ENCODE measurements at places on chromosomes 11 and 22.

DNA sequence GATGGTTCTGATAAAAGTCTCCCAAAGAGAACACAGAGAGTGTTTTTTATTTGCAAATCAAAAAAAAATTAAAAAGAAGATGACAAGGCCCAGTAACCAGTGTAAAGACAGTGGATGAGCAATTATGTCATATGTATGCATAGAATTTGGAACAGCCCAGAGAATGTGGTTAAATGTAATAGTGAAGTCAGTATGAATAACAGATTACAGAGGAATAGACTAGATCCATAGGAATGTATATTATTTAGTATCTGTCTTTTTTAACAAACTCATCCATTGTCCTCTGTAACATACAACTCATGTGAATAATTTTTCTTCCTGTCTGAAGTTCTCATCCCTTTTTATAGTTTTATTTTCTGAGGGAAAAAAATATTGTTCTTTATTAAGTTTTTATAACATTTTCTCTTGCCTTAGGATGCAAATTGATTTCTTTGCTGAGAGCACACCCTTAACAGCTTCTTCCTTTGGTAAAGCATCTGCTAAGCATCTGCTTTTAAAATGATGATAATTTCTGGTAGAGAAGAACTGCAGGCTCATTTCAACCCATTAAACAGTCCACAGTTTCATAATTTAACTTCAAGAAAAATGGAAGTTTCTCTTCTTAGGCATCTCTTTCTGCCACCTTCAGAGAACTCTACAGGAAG is 266.5 kb upstream of the MTNR1B start:
- no peak for DNase-seq

DNA sequence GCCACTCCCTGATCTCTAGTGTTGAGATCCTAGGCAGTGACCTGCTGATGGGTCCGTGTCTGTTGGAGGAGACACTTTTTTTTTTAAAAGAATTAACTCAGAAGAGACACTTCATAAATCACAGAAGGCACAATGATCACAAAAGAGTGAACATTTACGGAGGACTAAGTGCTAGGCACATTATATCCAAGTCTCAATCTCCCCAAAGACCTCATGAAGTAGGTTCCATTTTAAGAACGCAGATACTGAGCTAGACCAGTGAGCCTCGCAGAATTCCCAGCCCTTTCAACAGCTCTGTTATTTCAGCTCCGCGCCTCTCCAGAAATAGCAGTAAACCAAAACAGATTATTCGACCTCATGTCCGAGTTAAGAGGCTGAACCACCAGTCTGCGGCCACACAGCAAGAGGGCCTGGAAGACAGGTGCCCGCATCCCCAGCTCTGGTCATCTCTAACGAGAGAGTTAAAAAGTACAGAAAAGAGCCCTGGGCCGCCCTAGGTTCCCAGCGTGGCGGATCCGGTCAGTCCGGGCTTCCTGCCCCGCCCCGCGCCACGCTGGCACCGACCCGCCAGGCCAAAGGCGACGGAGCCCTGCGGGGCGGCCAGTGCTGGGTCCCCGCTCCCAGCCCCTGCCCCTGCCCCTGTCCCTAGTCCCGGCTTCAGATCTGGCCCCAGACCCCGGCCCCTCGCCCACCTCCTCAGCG is 612 bp downstream of the XBP1 start:
- DNase-seq = peak; percentile 30

DNA sequence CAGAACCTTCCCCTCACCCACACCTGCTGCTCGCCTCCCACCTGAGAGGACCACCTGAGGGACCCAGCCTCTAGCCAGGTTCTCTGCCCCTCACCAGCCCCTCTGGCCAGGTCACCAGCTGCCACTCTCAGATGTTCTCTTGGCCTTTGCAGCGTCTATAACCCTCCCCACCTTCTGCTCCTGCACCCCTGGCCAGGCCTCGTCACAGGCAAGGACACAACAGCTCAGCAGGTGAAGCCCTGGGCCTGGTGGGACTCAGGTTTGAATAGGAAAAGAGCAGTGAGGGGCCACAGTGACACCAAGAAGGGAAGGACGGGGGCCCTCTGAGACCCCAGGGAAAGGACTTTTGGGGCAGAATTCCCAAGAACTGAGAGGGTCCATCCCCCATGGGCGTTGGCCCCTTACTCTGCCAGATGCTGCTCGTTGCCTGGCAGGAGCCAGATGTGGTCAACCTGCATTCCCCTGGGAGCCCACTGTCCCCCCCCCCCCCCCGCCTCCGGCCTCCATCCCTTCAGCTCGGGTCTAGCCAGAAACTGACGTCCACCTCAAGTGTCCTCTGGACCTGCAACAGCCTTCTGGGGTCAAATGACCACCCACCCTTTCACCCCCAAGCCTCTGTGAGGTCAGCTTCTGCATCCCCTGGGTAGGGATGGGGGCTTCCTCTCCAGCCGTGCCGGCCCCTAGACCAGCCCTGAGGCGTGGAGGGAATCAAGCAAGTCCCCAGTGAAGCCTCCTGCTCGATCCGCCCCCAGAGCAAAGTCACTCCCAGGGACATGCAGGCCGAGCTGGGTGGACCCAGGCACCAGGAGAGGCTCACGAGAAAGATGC is 28.7 kb downstream of the SBF1 start:
- DNase-seq = no peak

GRCh38 chr11:47861728-47862127 is 13.6 kb upstream of the NUP160 start:
- DNase-seq = no peak

GRCh38 chr11:74321487-74322188 is 10.2 kb upstream of the P4HA3 start:
- peak; percentile 15 for DNase-seq

GRCh38 chr11:106988151-106989077 is 29.9 kb downstream of the GUCY1A2 start:
- DNase-seq = no peak

DNA sequence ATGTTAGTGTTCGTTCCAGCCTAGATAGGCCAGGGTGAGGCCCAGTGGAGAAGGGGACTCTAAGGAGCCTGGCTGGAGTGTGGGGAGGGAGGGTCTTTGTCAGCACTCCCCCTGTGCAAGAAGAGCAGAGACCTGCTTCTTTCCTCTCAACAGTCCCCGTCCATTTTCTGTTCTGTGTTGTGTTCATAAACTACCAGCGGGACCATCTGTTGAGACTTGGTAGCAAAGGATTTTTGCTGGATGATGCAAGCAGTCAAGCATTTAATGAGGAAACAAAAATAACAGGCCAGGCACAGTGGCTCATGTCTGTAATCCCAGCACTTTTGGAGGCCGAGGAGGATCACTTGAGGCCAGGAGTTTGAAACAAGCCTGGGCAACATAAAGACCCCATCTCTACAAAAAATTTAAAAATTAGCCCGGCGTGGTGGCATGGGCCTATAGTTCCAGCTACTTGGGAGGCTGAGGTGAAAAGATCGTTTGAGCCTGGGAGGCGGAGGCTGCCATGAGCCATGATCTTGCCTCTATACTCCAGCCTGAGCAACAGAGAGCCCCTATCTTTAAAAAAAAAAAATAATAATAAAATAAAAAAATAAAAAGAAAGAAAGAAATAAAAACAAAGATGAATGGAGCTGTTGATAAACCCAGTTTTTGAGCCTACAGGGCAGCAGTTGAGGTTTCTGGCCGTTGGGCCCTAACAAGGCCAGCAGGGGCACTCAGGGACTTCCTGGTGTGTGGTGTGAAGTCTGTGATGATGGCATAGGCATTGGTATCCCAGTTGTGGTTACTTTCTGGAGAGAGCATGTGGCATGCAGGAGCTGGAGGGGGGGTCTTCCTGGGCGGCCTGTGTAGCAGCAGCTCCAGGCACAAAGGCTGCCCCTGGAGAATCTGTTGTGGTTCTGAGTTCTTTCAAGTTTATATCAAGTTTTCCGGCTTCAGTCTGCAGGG is 1.7 kb upstream of the TXNRD2 start:
- DNase-seq = no peak

- DNase-seq = no peak
Measured at GRCh38 chr11:126815111-126815510, 185.5 kb downstream of the KIRREL3 start.

GRCh38 chr11:119192111-119192510 is 6.8 kb downstream of the NHERF4 start:
- DNase-seq = no peak

DNA sequence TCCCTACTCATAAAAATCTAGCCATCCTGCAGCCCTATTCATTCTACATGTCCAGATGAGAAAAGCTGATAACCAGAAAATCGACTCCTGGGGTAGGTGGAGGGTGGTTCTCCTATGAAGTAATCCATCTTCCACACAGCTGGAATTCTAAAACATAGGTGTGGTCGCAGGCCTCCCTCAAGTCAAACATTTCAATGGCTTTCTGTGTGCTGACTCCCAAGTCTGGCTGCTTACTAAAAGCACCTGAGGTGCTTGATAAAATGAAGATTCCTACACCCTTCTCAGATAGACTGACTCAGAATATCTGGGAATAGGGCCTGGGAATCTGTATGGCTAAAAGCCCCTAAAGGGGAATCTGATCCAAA is 26.1 kb downstream of the IRAG1 start:
- no peak for DNase-seq

DNA sequence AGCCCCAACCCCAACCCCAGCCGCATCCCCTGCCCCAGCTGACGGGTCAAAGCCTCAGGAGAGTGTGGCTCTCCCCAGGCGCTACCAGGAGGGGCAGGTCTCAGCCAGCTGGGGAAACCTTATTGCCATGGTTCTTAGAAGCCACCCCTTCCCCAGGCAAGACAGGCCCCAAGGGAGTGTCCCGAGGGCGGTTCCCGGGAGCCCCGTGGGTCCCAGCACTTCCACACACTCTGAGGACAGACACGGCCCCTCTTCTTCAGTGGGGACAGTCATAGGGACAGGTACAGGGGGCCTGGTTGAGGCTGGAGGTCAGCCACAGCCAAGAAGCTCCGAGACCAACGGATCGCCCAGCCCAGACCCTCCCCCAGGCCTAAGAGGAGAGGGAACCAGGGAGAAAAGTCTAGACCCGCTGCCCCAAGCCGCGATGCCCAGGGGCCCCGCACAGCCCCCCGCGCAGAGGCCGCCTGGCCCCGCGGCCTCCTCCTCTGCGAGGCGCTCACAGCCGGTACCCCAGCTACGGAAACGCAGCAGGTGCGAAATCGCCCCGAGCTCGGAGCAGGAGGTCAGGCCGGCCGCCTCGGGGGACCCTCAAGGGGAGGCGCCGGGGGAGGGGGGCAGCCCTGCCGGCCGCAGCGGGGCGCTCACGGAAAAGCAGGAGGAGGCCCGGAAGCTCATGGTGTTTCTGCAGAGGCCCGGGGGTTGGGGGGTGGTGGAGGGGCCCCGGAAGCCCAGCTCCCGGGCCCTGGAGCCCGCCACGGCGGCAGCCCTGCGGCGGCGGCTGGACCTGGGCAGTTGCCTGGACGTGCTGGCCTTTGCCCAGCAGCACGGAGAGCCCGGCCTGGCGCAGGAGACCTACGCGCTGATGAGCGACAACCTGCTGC is 2.6 kb downstream of the KLHDC7B start:
- DNase-seq = no peak

GRCh38 chr11:61173456-61173855 is 12.2 kb upstream of the VPS37C start:
- no peak for DNase-seq

DNA sequence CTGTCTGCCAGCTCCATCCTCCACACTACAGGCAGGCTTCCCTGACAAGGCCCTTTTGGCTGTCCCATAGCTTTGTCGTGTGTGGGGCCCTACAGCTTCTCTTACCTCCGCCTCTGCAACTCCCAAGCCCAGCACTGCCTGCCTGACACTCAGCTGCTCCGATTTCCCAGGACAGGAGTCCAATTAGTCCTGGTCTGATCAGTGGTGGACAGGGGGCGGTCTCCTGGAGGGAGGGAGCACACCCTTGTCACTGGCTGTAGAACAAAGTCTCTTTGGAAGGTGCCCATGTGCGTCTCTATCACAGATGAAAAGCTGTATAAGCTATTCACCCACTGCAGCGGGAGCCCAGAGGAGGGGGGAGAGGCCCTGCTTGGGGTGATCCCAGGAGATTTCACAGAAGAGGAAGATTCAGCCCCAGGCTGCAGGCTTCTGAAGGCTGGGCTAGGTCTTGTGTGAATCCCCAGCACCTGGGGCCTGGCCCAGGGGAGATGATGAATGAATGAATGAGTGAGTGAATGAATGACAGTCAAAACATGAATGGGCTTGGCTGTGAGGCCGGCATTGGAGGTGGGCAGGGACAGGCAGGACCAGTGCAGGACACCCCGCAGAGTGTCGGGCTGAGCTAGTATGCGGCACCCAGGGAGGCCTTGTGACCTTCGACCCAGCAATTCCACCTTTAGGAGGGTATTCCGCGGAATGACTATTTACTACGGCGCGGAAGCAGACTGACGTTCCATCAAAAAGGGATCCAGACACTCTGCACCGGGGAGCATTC is 142.4 kb downstream of the CACNA1I start:
- no peak for DNase-seq

DNA sequence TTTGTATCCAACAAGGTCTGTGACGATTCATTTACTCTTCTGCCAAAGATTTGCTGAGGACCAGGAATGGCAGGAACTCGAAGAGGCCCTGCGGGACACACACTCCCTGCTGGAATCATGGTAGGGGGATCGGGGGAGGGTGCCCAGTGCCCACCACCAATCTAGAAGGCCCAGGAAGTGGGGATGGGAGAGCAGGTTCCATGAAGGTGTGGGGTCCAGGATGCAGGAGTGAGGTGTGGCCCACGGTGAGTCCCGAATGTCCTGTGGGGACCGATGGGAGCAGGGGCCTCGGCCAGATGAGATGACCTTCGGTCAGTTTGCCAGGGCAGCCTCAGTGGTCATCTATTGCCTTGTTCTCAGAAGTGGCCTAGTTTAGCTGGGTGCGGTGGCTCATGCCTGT is 492.7 kb downstream of the BRD1 start:
- DNase-seq = no peak

DNA sequence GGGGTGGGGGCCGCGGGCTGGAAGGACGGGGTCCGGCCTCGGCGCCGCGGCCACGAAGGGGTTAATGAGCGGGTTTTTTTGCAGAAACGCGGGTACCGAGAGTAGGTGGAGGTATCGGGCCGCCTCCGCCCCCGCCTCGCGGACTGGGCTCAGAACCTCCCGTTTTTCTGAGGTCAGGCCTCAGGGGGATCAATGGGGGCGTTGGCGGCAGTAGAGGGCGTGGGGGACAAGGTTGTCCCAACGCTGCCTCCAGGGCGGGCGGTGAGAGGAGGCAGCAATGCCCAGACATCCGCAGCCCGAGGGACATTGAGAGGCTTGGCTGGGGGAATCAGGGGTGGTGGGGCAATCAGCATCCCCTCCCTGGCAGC is 34.8 kb upstream of the PRODH start:
- DNase-seq = no peak

DNA sequence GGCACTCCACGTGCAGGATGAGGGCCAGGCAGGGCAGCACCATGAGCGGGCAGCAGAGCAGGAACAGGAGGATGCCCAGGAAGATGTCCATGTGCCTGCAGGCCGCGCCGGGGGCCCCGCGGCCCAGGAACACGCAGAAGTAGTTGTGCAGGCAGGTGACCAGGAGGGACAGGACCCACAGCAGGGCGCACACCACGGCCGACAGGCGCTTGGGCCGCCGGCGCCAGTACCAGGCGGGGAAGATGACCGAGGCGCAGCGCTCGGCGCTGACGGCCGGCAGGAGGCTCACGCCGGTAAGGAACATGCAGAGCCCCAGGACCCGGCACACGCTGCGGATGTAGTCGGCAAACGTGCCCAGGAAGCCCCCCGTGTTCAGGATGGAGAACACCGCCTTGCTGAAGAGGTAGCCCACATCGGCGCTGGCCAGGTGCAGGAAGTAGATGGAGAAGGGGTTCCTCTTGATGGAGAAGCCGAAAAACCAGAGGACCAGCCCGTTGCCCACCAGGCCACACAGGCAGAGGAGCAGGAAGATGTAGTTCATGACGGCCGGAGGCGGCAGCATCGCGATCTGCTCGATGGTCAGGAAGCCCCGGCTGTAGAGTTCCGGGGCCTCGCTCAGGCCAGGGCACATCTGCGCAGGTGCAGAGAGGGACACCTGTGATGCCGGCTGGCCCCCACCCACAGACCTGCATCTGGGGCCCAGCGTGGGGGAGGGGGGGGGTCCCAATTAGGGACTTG is 7.2 kb downstream of the MRGPRF start:
- no peak for DNase-seq
